ENCODE measurements at places on chromosomes 1 and 21.
A peak's percentile ranks its signal among the peaks of the same experiment; 100 is the strongest.

GRCh38 chr1:153475282-153475681, 14.8 kb upstream of the S100A7 start:
- DNase-seq: no peak

GRCh38 chr21:45862543-45863207, 118.9 kb upstream of the COL6A1 start:
- no peak for DNase-seq

GRCh38 chr1:225348400-225348799, 79.4 kb downstream of the LBR start:
- DNase-seq: no peak

- no peak for DNase-seq
Observed at GRCh38 chr1:104765085-104765484, 1015.4 kb downstream of the AMY1C start.

- no peak for DNase-seq
Observed at GRCh38 chr1:203153051-203153988, 22.3 kb downstream of the MYBPH start.

GRCh38 chr1:150708595-150708994, 11.6 kb upstream of the GOLPH3L start:
- no peak for DNase-seq

DNA sequence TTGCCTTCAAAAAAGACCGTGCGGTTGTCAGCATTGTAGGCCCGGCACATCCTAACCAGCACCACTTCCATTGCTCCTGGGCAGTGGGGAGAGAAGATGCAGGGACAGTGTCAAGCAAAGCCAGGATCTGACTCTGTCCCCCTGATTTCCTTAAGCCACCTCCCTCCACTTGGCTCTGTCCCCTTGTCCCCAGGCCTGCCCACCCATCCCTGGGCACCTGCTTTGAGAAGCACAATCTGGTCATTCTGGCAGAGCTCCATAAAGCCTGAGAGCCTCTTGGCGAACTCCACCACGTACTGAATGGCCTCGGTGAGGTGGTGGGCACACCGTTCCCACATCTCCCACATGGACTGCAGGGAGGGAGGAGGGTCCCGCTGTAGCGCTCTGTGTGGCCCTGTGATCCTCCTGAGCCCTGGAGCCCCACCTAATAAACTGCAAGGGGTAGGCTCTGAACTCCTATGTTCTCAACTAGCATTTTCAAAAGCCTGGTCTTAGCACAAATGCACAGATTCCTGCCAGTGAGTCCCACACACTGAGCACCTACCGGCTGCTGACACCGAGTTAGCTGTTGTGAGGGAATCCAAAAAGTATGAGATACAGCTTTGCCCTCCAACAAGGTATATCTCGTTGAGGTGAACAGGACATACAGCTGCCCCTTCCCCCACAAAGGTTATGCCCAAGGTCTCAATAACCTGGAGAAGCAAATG, 8.2 kb upstream of the LINGO4 start:
- no peak for DNase-seq

GRCh38 chr1:181016563-181016962, 6.1 kb downstream of the STX6 start:
- no peak for DNase-seq

GRCh38 chr1:28845786-28846543, 34.0 kb downstream of the OPRD1 start:
- peak; percentile 53 for DNase-seq

DNA sequence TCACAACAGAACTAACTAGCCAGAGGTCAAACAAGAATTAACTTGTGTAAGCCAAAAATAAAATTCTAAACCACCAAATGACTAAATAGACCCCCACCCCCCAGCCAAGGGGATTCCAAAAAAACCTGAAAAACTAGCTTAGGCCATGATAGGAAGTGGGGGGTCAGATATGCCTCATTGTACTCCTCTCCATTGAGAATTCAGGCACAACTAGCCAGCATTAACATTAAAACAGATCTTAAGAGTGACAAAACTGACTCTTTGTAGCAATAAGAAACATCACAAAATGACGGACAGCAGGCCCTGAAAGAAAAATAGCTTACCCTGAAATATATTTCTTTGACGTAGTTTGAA, 103.0 kb upstream of the ETV3 start:
- no peak for DNase-seq

DNA sequence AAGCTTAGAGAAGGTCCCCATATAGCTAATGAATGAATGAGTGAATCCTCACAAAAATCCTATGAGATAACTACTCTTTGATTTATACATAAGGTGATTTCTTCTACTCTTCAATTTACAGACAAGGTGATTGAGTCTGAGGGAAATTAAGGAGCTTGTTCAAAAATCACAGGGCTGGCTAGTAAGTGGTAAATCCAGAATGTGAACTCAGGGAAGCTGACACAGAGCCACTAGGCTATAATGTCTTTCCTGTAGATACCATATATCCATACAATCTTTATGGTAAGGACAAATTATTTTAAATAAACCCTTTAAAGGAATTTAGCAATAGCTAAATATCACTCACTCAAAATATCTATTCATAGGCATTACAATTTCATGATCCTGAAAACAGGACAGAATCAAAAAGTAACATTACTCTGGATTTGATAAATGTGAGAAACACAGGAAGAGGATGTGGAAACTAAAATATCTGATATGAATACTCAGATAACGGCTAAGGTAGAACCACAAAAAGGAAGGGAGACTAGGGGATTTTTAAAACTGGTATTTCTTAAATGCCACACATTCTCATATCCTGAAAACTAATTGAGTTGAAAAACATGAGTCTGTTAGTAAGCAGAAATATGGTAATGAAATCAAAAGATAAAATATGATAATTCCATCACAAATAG, 108.2 kb downstream of the NBPF12 start:
- DNase-seq: no peak

- no peak for DNase-seq
Observed at GRCh38 chr1:7233646-7234470, 448.6 kb downstream of the CAMTA1 start.

- DNase-seq: peak; percentile 9
Observed at GRCh38 chr1:226649780-226650179, 89.3 kb downstream of the ITPKB start.

GRCh38 chr1:20998826-20999225, 177.9 kb downstream of the EIF4G3 start:
- DNase-seq: no peak

DNA sequence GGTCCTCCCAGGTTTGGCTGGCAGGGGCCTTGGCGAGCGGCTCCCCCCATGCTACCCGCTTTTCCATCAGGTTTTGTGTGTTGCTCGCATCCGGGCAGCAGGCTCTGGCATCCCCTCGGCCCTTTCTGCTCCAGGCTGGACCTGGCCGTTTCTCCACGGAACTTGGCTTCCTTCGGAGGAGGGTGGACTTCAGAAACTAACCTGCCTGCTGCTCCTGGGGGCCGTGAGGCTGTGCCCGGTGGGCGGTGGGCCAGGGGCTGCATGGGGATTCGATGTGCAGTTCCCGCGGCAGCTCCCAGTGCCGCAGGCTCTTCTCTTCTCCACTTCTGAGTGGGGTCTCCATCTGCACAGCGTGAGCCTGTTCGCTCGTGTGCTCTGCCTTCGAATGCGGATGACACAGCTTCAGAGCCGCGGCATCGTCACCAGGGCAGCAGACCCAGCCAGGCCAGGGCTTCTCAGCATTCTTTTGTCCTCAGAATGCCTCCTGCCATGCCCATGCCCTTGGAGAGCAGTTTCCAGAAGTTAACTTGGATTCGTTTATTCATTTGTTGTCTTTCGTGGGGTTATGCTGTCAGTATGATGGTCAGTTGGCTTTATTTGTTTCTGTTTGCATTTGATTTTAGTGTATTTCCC, 36.4 kb downstream of the PRKCZ start:
- DNase-seq: no peak

DNA sequence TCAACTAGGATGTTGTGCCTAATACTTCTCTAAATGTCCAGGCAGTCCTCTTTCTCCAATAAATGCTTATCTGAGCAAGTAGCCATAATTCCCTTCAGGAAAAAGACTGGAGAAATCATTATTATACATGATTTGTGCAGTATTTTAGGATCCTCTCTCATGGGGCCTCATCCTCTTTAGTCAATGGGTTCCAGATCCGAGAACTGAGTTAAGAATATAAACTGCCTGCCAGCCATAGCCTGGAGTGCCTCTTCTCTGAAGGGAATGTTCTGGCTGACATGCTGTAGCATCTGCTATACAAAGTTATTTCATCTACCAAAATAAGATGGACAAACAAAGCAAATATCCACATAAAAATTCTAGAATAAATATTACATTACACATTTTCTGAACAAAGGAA, 334.0 kb upstream of the PRMT6 start:
- DNase-seq: no peak

DNA sequence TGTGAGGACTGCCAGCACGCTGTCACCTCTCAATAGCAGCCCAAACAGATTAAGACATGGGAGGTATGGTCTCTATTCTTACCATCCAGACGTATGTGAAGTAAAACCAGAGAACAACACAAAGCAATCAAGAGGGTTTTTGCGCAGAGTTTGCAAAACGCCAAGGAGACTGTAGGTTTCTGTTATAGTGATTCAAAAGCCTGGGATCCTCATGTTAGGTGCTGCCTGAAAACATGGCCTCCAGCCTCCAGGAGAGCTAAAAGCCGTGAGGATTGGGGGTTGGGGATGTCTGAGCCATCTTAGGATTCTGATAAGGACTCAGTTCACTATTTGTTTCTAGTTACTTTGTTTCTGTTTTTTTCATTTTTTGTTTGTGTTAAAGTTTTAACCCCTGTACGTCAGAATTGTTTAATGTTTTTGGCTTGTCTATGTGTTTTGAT, 4.2 kb upstream of the CCT8 start:
- peak; percentile 66 for DNase-seq

DNA sequence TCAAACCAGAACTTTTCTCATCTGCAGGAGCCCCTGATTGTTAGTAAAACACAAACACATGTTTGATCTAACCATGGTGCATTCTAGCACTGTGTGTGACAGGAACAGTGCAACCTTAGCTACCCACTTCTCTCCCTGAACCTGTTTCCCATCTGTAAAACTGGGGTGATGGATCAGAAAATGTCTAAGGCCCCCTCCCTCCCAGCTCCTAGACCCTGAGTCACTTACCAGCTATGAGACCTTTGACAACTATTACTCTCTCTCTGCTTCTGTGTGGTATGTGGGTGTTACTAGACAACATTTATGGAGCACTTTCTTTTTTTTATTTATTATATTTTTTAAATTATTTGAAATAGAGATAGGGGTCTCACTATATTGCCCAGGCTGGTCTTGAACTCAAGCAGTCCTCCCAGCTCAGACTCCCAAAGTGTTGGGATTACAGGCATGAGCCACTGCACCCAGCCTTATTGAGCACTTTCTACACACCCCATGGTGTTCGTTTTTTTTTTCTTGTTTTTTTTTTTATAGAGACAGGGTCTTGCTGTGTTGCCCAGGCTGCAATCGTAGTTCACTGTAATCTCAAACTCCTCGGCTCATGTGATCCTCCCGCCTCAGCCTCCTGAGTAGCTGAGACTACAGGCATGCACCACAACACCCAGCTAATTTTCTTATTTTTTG, 2.6 kb downstream of the INPP5B start:
- DNase-seq: no peak

- DNase-seq: no peak
Observed at GRCh38 chr1:54866801-54867716, 19.9 kb downstream of the DHCR24 start.

DNA sequence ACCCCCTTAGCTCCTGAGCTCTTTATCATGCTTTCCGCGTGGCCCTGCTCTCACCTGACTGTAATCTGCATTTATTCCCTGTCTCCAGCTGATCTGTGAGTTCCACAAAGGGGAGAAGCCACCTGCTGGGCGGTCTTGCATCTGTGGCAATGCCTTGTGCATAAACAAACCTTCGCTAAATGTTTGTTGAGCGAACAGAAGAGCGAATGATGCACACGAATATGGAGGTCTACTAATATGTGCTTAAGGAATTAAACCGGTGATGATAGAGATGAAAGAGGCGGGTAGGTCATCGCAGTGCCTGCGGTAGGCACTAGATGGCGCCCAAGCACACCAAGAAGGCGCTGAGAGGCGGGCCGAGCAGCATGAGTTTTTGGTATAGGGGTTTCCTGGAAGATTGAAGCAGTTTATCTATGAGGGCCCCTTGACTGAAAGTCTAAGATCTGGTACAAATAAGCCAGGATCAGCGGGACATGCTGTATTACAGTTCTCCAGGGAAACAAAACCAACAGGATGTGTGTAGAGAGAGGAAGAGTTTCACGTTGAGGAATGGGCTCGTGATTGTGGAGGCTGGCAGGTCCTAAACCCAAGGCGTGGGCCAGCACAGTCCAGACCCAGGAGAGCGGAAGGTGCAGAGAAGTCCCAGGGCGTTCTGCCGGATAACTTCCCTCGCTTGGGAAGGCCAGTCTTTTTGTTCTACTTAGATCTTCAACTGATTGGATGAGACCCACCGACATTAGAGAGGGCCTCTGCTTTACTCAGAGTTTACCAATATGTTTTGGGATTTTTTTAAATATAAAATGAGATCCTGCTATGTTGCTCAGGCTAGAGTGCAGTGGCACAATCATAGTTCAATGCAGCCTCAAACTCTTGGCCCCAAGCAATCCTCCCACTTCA, 34.7 kb downstream of the TOMM20 start:
- peak; percentile 92 for DNase-seq

GRCh38 chr21:28537371-28538079, 455.2 kb downstream of the LTN1 start:
- DNase-seq: no peak

DNA sequence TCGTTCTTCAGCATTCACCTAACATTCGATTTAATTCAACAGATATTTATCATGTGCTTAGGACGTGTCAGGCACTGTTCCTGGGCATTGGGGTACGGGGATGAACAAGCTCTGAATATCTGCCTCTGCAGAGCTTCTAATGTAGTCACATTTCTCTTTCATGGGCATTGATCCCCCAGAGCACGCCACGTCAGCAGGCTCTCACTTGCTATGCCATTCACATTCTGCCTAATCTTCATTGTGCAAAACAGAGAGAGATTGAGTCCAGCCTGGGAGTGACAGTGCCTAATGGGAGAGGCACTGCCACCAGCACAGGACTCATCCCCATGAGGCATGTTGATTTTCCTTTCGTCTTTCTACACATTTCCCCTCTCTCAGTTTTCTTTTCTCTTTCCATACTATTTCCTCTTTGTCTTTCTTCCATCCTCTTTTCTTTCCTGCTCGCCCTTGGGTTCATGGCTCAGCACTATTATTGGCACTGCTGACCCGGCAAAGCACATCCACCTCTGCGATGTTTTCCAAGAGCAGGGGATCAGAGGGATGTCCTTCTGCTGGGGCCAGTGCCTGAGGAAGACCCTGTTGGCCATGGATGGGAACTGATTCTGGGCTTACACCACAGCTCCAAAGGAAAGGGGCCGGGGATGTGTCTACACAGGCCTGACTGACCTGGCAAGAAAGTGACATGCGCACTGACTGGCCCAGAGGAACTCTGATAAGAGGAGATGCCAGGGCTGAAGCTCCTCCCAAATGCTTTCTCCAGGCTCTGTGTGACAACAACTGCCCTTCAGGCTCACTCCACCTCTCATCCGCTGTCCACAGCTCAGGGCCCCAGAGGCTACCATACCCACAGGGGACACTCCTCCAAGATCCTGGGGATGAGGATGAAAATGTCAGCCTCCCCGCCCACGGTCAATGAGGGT, 195.9 kb downstream of the TOMM20 start:
- DNase-seq: no peak

- DNase-seq: no peak
Observed at GRCh38 chr1:181179279-181179986, 90.9 kb downstream of the IER5 start.

Measured in HT-29 (cell line).